Activated CD8-positive, alpha-beta memory T cell treated with anti-CD3 and anti-CD28 coated beads, Interleukin-2, amount 10 ng/mL, durations not matched to agents 7 days and 5 days (primary cell): ENCODE measurements at places on chromosomes 7 and 10. TPM values are rescaled to one million over a fixed set of nuclear protein-coding genes. Genes with fewer than 3 reads are reported as not detected.

Gene ZNF727
- not detected for total RNA-seq

Gene RELN
- total RNA-seq, result not detected

Gene XRCC2
- total RNA-seq, result 20.6 TPM

Gene RET
- 0.45 TPM for total RNA-seq

Gene MSS51
- total RNA-seq, result 2.9 TPM

Gene TAF5
- 15.3 TPM for total RNA-seq

Gene CRPPA
- 1.2 TPM for total RNA-seq

Gene LDB3
- 0.23 TPM for total RNA-seq

Gene KCND2
- total RNA-seq, result not detected

Gene PRPS1L1
- not detected for total RNA-seq

Gene SUFU
- total RNA-seq, result 9.8 TPM

Gene ITPRID1
- total RNA-seq, result not detected

Gene EDRF1
- total RNA-seq, result 38.3 TPM

Gene BUD23
- 72.7 TPM for total RNA-seq

Gene TET1
- total RNA-seq, result 2.8 TPM

Gene GRB10
- total RNA-seq, result 3.9 TPM

Gene PRLHR
- total RNA-seq, result not detected

Gene SPDYE9
- not detected for total RNA-seq

Gene ABCC2
- 0.85 TPM for total RNA-seq

Gene MPP7
- 1.4 TPM for total RNA-seq

Gene ADCYAP1R1
- total RNA-seq, result not detected

Gene MRPS17
- total RNA-seq, result 14.3 TPM

Gene NRAP
- not detected for total RNA-seq

Gene NMT2
- 31.7 TPM for total RNA-seq

Gene FKBP6
- total RNA-seq, result not detected

Gene CALHM3
- not detected for total RNA-seq

Gene PPP1R17
- not detected for total RNA-seq

Gene HGF
- not detected for total RNA-seq
